Stimulated activated CD4-positive, alpha-beta T cell treated with anti-CD3 and anti-CD28 coated beads, Interleukin-1b, Interleukin-23, amount 100 ng/mL, for 24 hours (primary cell): ENCODE measurements at places on chromosomes 2 and 18.
A peak's percentile ranks its signal among the peaks of the same experiment; 100 is the strongest.

DNA sequence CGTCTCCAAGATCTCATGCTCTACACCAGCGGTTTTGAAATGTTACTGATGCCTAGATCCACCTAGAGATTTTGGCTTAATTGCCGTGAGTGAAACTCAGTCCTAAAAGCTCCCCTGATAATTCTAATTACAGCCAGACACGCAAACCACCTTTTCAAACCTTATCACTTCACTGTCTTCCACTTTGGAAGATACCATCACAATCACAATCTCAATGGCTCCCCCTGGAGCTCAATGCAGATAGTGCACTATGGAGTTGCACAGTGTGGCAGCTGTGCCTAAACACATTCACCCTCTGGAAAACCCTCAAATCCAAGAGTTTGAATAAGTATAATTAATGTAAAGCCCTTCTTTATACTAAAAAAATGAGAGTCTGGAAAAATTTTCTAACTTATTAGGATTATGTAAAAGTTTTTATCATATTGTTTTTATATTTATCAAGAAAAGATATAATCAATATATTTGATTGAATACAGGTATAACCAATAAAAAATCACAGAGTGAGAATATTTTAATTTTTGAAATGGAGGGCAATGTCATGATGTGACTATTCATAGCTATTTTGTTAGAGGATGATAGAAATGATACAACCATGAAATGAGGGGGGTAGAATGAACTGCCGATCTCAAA, 102.9 kb upstream of the SLC8A1 start:
- no peak for DNase-seq

GRCh38 chr2:57434441-57434840, 612.2 kb upstream of the VRK2 start:
- DNase-seq: no peak

DNA sequence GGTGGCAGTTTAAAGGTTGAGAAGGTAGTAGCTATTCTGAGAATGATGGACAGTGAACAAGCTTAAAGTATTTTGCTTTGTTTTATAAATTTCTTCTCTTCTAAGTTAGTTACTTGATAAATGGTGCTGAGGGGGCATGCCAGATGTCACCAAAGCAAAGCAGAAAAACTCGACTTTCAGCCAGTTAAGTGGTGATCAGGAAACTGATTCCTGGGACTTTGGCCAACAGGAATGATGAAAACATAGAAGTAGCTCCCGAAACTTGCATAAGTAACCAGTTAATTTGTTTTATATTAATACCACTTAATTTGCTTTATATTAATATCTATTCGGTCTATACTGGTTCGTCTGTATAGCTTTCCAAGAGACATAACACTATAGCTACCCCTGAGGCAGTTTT, 82.6 kb downstream of the FANCL start:
- no peak for DNase-seq

DNA sequence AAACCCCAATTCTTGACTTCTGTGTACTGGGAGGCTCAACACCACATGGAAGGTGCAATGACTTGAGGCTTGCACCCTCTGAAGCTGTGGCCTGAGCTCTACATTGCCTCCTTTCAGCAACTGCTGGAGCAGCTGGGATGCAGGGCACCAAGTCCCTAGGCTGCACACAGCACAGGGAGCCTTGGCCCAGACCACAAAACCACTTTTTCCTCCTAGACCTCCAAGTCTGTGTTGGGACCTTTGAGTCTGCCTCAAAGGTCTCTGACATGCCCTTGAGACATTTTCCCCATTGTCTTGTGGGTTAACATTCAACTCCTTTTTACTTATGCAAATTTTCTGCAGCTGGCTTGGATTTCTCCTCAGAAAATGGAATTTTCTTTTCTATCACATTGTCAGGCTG, 62.6 kb upstream of the KCNE4 start:
- no peak for DNase-seq

DNA sequence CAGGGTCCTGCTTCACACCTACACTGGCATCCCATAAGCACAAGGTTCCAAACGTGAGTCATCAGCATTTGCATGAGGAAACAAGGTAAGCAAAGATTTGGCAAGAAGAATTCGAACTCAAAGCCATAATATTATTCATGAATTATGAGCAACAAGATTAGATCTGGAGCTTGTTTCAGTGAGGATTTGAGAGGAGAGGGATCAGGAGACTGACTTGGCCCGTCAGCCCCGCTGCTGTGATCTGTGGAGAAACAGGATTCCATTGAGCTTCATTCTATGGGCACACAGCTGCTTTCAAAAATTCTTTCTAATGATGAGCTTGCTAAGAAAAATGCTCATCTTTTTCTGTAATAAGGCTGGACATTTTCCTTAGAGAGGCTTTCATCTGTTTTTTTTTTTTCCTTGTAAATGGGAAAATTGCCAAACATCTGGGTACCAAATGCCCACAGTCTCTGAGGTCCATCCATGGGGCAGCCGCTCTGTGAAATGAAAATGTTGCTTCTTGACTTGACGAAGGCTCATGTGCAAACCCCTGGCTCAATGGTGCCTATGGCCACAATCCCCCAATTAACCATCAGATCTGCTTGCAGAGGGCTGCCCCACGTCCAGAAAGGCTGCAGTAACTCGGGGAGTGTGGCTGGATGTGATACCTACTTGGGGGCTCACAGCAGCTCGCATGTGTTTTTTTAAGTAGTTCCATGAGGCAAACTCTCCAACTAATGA, 179.3 kb downstream of the TMEM18 start:
- DNase-seq: no peak

DNA sequence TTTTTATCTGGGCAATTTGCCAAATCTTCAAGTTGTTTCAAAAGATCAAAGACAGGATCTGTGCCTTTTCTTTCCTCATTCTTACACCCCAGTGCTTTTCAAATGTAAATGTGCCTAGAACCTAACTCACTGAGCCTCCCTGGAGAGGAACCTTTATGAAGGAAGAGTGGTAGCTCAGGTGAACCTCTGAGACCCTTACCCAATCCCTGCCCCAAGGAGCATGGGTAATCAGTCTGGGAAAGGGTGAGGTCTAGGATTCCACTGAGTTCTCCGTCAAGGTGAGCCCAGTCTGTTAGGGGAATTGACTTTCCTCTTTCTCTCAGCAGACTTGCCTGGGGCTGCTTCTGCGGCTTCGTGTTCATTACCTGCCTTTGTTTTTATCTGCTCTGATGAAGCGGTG, 88.1 kb upstream of the MAP4K4 start:
- DNase-seq: no peak

GRCh38 chr18:2027756-2028155, 543.5 kb downstream of the METTL4 start:
- DNase-seq: no peak

DNA sequence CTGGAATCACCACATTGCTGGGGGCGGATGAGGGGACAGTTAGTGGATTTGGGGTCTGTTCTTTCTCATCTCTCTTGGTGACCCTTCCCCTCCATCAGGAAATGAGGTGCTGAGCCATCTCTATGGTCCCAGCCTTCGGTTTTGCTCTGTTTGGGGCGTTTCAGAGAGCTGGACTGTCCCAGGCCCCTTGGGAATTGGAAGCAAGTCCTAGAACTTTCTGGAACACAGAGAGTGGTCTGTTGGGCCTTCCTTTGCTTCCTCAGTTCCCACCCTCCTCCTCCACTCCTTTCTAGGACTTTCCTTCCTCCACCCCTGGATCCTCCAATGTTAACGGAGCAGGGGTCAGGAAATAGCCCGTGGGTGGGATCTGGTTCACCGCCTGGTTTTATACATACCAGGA, 17.0 kb downstream of the RRM2 start:
- no peak for DNase-seq

GRCh38 chr2:19706332-19706731, 195.5 kb downstream of the TTC32 start:
- DNase-seq: no peak

DNA sequence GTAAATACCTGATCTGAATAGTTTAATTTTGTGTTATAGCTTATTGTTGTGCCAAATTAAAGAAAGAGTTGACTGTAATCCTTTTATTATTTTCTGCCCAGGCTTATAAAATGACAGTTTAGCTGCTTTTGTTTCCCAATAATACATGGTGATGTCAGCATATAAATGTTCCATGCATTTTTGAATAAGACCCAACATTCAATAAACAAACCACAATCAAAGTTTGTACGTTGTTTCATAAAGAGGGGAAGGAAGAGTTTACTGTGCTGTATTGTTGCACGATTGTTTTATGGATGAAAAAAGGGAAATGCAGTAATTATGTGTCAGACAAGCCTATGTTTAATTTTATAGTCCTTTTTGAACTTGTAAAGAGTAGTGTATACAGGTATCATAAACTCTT, 177.2 kb upstream of the SCN7A start:
- DNase-seq: no peak

GRCh38 chr18:29629493-29630036, 1413.0 kb downstream of the DSC3 start:
- no peak for DNase-seq

- DNase-seq: no peak
These were observed 58.1 kb upstream of the DYNAP start for GRCh38 chr18:54532962-54533361.

GRCh38 chr2:154591294-154591820, 107.1 kb upstream of the KCNJ3 start:
- DNase-seq: no peak

DNA sequence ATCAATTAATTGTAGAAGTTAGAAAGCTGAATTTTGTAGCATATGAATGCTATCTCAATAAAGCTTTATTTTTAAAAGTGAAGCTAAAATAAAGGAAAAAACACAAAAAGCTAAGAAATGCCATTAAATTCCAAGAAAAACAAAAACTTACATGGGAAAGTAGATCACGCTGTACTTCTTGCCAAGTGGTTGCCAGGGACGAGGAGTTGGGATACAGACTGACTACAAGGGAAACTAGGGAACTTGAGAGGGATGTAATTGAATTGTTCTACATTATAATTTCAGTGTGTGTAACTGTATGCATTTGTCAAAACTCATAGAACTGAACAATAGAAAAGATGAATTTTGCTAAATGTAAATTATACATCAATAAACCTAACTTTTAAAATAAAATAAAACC, 108.1 kb downstream of the DYM start:
- no peak for DNase-seq

- peak; percentile 49 for DNase-seq
These were observed 884.8 kb downstream of the EPHA4 start for GRCh38 chr2:220687231-220687843.

DNA sequence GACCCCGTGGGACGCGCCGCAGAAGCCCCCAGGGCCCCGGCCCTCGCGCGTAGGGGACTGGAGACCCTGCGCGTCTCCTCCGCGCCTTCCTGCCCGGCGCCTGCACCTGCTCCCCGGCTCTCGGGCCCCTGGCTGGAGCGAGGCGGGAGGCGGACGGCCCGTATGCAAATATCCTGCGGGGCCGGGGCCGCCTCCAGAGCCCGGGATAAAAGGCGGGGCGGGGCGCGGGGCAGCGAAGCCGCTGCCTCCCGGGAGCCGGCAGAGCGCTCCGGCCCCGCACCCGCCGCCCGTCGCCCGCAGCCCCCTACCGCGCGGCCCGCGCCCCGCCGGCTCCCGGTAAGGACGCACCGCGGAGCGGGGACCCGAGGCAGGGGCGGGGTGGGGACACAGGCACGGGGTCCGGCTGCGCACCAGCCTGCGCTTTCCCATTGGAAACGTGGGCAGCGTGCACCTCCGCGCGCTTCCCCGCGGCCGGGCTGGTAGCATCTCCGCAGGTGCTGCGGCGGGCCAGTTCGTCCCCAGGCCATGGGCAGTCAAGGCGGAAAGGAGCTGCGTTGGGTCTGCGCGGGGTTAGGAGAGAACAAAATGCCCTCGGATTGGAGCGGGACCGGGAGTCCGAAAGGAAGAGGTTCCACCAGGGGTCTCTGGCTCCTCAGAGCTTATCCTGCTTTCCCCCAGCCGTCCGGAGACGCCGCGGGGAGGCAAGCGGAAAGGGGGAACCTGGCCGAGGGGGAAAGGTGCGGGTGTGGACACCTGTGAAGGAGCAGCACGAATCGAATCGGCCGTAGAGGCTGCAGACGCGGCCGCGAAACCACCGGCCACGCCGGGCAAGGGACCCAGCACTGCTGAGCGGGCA, at the start of gene ATP6V1C2:
TSS of gene ATP6V1C2 (plus strand) at position 235 of the 856 bp plus-strand sequence. CDS start 1,220 bp downstream, outside the sequence.
- no peak for DNase-seq

GRCh38 chr2:47129191-47129706, 25.9 kb downstream of the STPG4 start:
- no peak for DNase-seq

- no peak for DNase-seq
These were observed 165.5 kb downstream of the TMEM247 start for GRCh38 chr2:46644690-46645385.

DNA sequence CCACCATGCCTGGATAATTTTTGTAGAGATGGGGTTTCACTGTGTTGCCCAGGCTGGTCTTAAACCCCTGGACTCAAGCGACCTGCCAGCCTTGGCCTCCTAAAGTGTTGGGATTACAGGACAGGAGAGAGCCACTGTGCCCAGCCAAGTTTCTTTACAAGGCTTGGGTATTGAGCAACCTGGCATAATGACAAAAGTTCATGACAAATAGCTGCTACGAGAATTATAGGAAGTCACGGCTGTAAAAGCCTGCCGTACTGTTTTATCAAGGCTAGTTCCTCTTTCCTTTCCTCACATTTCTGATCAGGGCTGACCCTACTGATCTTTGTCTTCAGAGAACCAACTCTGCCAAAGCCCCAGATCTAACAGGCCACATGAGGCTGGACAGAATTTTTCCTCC, 490.4 kb upstream of the SPRED2 start:
- no peak for DNase-seq

DNA sequence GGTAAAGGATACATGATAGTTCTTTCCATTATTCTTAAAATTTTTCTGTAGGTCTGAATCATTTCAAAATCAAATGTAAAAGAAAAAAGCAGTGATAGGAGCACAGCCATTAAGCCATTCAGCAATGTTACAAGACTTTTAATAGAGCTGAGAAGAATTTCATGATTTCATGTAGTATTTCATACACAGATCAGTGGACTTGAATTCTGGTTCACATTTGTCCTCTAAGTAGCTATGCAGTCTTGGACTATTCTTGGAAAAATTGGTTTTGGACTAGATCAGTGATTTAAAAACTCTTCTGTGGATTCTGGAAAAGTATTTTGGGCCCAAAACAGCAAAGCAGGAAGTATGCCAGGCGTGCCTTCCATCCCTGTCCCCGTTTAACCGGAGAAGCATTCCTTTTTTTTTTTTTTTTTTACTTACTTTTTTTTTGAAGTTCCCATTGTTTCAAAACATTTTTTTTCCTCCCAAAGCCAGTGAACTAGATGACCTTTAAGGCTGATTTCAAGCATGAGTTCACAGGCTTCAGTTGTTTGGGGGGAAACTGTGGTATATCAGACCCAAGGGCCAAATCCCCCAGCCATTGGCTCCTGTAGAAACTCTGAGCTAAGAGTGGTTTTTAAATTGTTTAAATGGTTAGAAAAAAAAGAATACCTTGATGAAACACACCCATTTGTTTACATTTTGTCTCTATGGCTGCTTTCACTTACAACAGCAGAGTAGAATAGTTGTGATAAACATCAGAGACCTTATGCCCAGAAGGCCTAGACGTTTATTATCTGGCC, 17.5 kb upstream of the POLI start:
- no peak for DNase-seq

DNA sequence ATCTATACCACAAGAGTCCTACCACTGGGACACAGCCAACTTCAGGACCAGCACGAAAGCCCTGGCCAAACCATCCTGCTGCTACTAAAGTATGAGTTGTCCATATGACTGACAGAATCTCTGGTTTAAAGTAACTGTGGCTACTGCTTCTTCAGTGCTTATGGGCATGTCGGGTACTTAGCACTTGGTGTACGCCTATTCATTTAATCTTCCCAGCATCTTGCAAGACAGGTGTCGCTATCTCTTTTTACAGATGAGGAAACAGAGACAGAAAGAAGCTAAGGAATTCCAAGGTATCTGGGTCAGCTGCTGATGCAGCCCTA, 203.4 kb upstream of the ID2 start:
- DNase-seq: no peak

- DNase-seq: no peak
These were observed 254.6 kb downstream of the LOXHD1 start for GRCh38 chr18:46402396-46402795.
